Endothelial cell (in vitro differentiated cells): ENCODE measurements at places on chromosomes 12 and 14.
A peak's percentile ranks its signal among the peaks of the same experiment; 100 is the strongest.

GRCh38 chr12:109696485-109697269 is 16.9 kb upstream of the FAM222A start:
- DNase-seq = no peak

GRCh38 chr12:9719790-9720189 is 13.1 kb downstream of the CLECL1 start:
- DNase-seq = no peak

DNA sequence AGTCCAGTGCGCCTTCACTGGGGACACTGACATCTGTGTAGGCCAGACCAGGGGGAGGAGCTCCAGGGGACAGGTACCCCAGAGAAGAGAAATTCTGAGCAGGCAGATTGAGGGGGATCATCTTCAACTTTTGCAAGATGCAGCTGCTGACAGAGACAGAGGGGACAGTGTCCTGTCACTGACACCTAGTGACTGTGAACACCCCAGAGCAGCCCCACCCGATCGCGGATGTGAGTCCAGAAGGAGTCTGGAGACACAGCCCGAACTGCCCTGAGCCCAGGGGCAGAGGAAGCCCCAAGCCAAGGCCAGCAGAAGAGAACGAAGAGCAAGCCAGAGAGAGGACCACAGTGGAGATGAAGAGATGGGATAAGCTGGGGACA is 21.7 kb upstream of the LRTM2 start:
- DNase-seq = no peak

- no peak for DNase-seq
These were observed 82.1 kb downstream of the PLXNC1 start for GRCh38 chr12:94230357-94230905.

DNA sequence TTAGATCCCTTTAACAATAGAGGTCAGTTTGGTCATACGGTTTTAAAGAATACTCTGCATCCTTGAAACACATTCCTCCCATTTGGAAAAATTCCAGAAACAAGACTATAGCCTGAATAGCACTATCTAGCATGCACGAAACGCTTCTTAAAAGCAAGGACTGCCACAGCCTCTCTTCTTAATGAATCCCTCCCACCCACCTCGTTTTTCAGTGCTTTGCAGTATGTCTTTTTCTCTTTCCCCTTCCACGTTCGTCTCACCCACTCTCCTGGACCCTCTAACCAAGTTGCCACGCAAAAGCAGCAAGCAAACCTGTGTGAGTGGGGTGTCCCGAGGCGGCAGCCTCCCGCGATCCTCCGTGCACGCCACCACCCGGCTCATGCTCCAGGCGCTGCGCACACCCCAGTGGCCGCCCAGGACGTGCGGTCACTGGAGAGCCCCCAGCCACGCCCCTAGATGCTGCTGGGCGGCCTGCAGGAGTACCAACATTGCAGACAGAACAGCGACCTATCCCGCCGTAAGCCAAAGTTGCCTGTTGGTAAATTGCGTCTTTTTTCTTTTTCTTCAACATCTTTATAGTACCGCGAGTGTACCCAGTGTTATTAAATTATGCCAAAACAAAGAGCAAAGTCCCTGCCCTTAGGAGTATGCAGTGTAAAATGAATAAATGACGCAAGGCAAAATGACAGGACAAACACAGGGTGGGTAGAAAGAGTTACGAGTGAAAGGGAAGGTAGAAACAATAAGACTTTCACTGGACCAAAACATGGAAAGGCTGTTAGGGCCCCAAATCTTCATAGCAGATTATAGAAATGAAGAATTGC is at the start of gene SLC38A4:
TSS of gene SLC38A4 (minus strand) at position 407 of the 824 bp plus-strand sequence. CDS start 32,926 bp downstream, outside the sequence.
- DNase-seq = peak; percentile 31

- no peak for DNase-seq
These were observed 186.2 kb downstream of the DUSP6 start for GRCh38 chr12:89166121-89166520.

- no peak for DNase-seq
These were observed 92.9 kb upstream of the EGLN3 start for GRCh38 chr14:34043627-34044372.

- no peak for DNase-seq
These were observed 23.0 kb downstream of the MNAT1 start for GRCh38 chr14:60757567-60758002.

GRCh38 chr14:32900547-32900946 is 38.1 kb upstream of the NPAS3 start:
- no peak for DNase-seq

GRCh38 chr12:122201381-122201780 is 2.1 kb upstream of the B3GNT4 start:
- no peak for DNase-seq

DNA sequence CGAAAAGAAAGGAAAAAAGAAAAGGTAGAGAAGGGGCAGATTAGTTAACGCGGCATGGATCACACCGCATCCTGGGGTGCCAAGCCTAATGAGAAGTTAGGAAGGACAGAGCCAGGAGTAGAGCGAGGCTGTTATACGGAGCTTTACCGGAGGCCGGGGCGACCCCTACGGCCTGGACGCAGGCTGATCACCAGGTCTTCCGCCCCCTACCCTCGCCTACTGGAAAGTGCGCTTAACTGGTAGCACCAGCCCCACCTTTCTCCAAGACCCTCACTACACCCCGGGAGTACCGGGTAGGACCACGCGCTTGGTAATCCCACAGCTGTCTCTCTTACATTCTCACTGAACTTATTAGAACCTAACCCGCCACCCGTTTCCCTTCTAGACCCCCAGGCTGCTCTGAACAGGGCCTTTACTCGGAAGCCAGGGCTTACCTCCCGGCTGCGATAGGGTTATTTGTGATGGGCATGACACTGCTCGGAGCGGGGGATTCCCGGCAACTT is 33.8 kb downstream of the WBP11 start:
- peak; percentile 59 for DNase-seq

GRCh38 chr14:100400115-100400514 is 77.0 kb downstream of the SLC25A47 start:
- no peak for DNase-seq

DNA sequence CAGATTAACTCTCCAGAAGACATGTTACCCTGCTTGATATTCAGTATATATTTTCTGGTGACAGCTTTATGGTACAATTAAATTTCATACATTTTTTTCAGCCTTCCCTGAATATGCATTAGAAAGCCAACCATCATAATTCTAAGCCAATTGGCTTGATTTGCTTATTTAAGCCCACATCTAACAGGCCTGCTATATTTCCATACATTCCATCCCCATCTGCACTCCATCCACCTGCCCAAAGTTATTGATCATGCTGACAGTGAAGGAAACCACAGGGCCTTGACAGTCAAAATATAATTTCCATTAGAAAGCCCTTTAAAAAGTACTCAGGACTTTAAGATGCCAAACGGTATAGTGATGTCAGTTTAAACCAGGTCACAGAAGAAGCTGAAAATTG is 164.3 kb downstream of the GXYLT1 start:
- DNase-seq = no peak

GRCh38 chr12:68904351-68904962 is 28.5 kb downstream of the CPM start:
- DNase-seq = no peak

GRCh38 chr12:45468751-45469615 is 253.1 kb downstream of the ANO6 start:
- DNase-seq = no peak

DNA sequence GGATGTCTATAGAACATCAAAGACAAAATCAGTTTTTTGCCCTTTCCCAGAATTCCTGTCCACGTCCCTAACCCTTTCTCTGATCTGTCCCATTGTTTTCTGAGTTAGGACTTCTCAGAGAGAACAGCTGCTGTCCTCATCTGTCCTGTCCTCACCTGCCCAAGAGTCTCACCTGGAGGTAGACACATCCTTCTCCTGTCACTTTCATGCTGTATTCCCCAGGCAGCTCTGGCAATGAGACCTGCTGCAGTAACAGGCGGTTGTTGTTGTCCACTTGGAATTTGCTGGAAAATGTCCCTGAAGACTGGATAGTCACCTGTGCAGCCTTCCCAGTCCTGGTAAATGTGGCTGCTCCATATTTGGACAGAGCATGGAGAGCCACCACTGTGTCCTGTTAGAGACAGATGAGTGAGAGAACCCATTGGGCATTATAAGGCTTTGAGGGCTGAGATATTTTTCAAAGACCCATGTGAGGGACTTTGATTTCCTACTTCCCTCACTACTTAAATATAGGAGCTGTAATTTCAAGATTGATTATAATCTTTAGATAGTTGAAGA is 43.2 kb downstream of the A2M start:
- no peak for DNase-seq

DNA sequence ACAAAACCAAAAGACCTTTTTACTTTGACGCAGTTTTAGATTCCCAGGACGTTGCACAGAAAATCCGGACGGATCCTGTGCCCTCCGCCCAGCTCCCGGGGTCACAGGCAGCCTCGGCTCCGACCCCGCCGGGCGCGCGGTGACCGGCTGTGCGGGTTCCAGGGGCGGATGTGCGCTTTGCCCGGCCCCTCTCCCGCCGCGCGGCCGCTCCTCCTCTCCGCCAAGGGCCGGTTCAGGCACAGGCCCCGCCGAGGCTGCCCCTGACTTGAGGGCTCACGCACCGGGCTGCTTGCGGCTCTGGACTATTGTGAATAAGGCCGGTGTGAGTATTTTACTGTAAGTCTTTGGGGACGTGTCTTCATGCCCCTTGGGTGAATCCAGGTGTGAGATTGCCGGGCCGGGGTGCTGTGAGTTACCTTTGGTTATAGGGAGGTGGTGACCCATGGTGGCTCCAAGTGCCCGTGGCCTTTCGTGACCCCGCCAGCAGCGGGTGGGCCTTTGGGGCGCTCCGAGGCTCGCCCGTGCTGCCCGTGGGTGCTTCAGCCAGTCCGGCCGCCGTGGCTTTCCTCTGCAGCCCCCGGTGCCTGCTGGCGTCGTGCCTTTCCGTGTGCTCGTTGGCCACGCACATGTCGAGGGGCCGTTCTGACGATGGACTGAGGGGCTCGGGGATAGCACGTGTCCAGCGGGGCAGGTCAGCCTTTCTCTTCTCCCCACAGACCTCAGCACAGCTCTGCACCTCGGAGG is 45.9 kb downstream of the NOC4L start:
- peak; percentile 51 for DNase-seq

DNA sequence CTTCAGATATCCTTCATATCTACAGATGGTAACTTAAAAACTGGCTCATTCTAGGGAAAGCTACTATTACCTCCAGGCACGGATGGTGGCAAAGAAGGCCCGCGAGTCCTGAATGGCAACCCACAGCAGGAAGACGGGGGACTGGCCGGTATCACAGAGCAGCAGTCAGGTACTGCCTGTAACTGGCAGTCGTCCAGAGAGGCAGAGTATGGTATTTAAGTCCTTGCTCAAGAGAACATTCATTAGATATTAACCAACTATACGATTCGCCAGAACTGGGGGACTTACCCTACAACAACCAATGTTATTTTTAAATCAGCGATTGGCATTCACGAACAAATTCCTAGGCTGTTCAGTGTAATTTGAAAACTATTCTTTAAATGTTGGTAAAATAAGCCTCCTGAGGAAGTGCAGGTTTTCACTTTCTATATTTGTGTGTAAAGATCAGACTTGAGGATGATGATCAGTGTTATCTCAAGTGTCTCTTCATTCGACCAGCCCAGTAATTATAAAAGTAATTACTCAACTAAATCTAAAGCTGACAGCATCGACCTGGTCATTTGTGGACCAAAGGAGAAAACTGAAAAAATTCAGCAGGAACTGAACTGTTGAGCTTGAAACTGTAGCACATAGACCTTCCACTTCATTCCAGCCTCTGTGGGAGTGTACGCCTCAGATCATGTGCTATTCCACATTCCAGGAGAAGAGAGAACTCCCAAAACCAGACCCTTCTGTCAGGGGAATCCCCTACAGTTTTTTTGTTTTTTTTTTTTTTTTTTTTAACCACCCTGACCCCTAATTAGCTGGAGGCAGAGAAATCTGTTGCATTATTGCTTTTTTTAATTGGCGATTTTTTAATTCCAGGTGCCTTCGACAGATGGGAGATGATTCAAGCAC is 75.6 kb downstream of the ESR2 start:
- DNase-seq = no peak

GRCh38 chr14:20683891-20684661 is at the start of gene RNASE4:
Gene RNASE4 (plus strand): TSS chr14:20684560. CDS start chr14:20699372, 14,812 bp downstream.
- DNase-seq = peak; percentile 76

DNA sequence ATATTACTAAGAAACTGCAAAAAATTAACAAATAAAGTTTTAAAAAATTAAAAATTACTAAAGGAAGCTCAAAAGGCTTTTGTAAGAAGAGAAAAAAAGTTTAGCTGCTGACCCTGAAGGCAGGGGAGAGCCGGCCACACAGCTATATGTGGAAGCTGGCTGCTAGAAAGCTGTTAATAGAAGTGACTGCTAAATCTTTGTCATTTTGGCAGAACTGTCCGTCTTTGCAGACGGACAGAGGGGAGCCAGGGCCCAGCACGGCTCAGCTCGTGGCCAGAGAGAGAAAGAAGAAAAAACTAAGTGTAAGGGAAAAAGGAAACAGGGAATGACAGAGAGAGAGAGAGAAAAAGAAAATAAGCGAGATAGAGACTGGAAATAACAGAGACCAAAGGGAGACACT is 27.9 kb downstream of the PRMT8 start:
- no peak for DNase-seq

GRCh38 chr12:14775636-14775980 is 27.7 kb downstream of the WBP11 start:
- no peak for DNase-seq

GRCh38 chr12:124487066-124487833 is 80.2 kb downstream of the NCOR2 start:
- no peak for DNase-seq

- no peak for DNase-seq
These were observed 493.6 kb downstream of the PCNX1 start for GRCh38 chr14:71400871-71401321.

DNA sequence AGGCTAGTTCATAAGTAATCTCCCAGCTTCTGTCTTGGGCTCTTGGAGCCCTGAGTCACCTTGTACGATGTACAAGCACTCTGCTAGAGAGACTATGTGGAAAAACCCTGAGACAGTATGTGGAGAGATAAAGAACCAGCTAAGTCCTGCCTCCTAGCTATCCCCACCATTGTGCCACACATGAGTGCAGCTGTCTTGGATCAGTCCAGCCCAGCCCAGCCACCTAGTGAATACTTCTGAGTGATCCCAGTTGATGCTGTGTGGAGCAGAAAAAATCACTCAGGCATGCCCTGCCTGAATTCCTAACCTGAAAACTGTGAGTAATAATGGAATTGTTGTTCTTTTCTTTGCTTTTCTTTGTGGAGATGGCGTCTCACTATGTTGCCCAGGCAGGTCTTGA is 5.1 kb upstream of the SERPINA6 start:
- DNase-seq = no peak

DNA sequence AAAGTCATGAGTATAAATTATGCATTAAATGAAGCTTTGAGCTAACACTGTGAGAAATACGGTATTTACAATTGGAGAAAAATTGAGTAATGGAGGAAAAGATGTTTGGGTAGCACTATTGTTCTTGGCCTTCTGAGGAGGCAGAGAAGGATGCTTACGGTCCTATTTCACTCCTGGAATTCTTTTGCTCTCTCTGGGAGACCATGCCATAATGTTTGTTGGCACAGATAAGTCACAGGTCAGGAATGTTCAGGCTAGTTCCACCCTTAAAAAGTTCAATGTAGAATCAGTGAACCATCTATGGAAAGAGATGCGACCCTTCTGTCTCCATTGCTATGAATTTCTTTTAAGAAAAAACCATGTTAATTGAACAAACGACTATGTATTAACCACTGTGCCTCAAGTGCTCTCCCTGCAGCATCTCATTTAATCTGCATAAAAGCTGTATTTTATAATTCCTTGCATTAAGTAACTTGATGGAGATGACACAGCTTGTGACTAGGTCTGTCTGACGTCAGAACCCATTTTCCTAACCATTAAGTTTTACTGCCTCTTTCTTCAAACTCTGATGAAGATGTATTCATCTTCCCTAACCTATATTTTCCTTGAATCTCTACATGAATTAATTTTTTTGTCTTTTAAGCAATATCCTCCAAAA is 9.5 kb downstream of the BATF start:
- DNase-seq = no peak

- DNase-seq = no peak
These were observed 264.6 kb upstream of the DAAM1 start for GRCh38 chr14:58923751-58924405.
